CD4-positive, alpha-beta T cell treated with Interferon gamma for 1 hour (primary cell): ENCODE measurements at places on chromosomes 4 and X.

DNA sequence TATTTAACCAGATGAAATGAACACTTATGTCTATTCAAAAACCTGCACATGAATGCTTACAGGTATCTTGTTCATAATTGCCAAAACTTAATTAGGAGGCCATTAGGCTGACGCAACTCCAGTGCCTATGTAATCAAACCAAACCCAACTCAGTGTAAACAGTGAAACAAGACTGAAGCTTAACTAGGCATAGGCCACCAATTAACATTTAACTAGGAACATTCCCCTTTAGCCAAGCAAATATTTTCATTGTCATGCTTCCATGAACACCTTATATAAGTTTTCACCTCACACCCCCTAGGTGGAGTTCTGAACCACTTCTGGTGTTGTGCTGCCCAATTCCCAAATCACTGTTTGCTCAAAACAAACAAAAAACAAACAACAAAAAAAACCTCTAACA lies 686.0 kb downstream of the STPG2 start:
- no peak for DNase-seq

- DNase-seq, result peak; percentile 46
Measured at GRCh38 chr4:169410839-169411770, 140.3 kb upstream of the SH3RF1 start.

DNA sequence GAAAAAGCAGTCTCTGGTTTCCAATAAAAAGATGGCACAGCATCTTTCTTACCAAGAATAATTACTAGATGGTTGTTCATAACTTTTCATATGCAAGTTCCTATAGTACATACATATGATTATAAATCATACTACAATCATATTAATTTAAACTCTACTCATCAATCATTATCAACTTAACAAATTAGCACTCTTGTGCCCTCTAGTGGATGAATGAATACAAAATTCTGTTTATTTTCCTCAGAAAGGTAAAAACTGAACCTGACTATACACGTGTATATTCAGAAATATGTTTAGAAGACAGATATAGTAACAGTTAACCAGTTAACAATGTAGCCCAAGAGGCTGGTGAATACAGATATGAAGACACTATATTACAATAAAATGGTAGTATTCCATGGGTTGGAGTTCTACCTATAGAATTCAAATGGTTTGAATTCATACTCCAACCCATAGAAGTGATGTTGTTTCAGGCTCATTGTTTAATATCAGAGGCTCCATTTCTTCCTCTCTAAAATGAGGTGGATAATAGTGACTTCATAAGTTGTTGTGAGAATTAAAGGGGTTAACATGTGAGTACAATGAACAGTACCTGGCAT lies 100.0 kb downstream of the ADAMTS3 start:
- DNase-seq, result no peak

DNA sequence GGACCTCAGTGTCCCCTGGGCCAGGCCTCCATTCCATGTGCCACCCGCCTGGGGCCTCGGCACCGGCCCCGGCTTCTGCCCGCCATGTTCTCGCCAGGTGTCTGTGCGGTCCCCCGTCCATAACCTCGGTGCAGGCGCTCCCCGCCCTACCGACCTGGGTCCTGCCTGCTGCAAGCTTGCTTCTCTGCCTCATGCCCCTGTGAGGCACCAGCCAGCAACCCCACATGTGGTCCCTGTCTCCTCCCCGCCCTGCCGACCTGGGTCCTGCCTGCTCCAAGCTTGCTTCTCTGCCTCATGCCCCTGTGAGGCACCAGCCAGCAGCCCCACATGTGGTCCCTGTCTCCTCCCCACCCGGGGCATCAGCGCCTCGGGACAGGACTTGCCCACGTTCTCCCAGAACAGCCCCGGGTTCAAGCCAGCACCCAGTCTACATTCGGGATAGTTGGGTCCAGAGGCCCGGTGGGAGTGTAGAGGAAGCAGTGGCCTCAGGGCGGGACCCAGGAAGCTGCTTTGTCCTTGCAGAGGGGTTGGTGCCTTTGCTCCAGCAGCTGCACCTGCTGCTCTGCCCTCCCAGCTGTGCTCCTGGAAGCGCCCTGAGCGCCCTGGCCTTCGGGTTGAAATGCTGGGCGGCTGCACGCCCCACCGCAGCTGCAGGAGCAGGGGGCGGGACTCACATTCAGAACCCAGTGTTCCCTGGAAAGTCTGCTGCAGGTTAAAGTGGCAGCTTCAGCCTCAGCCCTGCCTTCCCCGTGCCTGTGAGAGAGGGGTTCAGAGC lies 20.1 kb upstream of the UVSSA start:
- DNase-seq, result no peak

GRCh38 chr4:173506597-173507211 lies 23.3 kb downstream of the HAND2 start:
- no peak for DNase-seq

DNA sequence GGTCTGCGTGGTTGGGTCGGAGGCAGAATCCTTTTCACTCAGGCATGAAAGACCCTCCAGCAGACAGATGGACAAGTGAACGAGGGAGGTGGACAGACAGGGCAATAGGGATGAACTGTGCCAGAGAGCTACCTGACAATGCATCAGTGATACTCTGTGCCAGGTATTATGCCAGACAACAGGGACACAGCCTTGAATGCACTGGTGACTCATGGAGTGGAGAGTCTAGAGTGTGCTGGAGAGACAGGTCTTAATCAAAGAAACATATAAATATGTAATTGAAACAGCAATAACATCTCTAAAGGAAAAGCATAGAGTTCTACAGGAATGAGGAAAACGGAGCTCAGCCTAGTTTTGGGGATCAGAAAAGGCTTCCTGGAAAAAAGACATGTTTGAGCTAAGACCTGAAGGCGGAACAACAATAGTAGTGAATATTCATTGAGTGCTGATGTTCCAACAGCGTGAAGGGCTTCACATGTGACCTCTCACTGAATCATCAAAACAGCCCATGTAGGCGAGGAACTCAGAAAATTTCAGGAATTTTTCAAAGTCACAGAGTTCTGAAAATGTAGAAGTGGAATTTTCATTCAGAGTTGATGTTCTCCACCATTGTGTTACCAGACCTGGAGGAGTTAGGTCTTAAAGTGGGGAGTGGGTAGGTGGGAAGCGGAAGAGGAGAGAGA lies 20.0 kb upstream of the FGFBP2 start:
- DNase-seq, result no peak

DNA sequence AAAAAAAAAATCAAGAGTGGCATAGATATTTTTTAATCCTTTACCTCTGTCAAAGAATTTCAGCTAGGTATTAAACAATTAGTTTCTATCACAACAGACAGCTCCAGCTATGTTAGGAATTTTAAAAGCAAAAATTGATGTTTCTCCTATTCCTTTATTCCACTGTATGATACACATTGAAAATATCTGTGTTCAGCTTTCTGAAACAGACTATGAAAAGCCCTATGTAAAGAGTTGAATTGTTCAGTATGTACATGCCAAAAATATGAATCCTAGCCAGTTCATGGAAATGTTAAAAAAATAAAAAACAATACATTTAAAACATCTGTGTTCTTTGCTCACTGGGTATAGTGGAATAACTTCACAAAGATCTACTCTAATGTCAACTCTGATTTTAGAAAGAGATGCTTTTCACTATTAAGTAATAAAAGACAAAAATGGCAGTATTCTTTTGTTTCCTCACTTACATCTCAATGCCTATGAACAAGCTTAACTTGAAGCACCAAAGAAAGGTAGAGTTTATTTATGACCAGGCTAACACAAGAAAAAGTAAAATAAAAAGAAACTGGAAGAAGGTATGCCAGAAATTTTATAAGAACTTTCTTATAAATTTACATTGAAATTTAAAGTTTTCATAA lies 32.1 kb downstream of the FBXW7 start:
- no peak for DNase-seq

GRCh38 chr4:6951880-6952381 lies 42.3 kb downstream of the TBC1D14 start:
- no peak for DNase-seq

- no peak for DNase-seq
Measured at GRCh38 chr4:76624241-76624681, 189.2 kb downstream of the SHROOM3 start.

DNA sequence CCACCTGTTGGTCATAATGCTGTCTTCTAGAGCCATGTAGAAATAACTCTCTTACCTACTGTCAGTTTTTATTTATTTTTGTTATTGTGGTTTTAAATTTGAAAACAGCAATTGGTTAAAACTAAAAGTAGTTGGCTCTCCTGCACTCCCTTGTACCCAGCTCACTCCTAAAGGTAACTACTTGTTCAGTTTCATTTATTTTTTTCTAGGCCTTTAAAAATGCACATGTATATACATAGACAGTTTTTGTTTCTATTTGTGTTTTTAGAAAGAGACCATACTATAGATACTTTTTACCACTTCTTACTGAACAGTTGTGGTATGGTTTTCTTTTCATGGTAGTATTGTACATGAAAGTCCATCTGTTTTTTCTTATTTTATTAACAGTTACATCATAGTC lies 16.8 kb downstream of the SMAD1 start:
- DNase-seq, result no peak

GRCh38 chr4:95431678-95432077 lies 117.1 kb downstream of the UNC5C start:
- DNase-seq, result no peak

- no peak for DNase-seq
Measured at GRCh38 chr4:31366041-31366440, 645.9 kb downstream of the PCDH7 start.
